A549 (cell line): ENCODE measurements at places on chromosomes 6 and 20.

- DNase-seq, result no peak
Measured at GRCh38 chr20:56826306-56826704, 197.2 kb downstream of the TFAP2C start.

DNA sequence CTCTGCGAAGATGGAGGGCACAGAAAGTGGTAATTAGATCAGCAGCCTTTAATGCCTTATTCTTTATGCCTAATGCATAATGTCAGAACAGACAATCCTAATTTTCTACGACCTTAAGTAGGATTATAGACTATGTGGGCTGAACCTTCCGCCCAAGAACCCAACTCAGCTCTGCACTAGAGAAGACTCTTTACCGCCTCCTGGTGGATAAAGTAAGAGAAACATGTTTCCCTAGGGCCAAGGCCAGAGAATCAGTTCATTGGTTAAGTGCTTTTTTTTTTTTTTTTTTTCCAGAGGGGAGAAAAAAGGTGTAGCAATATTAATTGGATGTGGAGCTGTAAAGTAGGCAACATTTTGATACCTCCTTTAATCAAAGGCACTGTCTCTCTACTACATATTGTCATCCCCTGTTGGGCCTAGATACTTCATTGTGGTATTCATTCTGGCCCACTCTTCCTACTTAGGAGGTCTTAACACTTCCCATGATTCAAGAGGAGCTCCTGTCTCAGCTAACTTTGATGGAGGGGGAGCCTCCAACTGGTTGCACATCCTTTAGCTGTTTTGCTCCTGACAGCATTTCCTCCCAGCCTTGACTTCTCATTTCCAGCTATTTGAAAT, 124.9 kb upstream of the NRN1 start:
- DNase-seq, result peak; percentile 23

GRCh38 chr6:71012866-71013469, 56.1 kb upstream of the B3GAT2 start:
- DNase-seq, result peak; percentile 45

DNA sequence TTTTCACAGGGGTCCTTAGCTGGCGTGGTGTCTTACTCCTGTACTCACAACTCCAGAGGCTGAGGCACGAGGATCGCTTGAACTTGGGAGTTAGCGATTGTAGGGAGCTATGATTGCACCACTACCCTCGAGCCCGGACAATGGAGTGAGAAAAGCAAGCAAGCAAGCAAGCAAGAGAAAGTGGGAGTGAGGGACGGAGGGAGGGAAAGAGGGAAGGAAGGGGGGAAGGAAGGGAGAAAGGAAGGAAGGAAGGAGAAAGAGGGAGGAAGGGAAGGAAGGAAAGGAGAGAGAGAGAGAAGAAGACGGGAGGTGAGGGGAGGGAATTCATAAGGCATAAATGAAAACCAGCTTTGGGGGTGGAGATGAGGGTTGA, 120.5 kb downstream of the TRIM27 start:
- no peak for DNase-seq

GRCh38 chr20:53071833-53072232, 99.7 kb downstream of the TSHZ2 start:
- no peak for DNase-seq

GRCh38 chr6:81842254-81842653, 89.8 kb upstream of the TENT5A start:
- no peak for DNase-seq

GRCh38 chr6:118781897-118782296, 112.1 kb upstream of the ASF1A start:
- no peak for DNase-seq

GRCh38 chr20:48832405-48832730, 4.6 kb upstream of the PREX1 start:
- DNase-seq, result no peak

- peak; percentile 72 for DNase-seq
Measured at GRCh38 chr20:64079273-64080012, at the start of gene RGS19. Gene RGS19 (minus strand): TSS chr20:64079518. CDS start chr20:64076886, 2,632 bp downstream.

- no peak for DNase-seq
Measured at GRCh38 chr20:58433759-58434158, 44.7 kb downstream of the VAPB start.

DNA sequence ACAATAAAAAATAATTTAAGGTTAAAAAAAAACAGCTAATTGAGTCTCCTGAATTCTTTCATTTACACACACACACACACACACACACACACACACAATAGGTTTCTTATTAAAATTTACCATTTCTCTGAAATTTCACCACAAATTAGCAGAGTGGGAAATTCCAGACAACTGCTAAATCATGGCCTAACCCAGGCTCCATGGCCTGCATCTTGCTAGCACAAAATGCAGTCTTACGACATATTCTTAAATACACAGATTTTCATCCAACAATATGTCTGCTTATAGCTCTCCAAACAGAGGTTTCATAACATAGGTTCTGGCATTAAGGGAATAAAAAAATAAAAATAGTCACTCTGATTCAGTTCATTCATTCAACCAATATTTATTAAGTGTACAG, 46.9 kb downstream of the SOD2 start:
- no peak for DNase-seq

GRCh38 chr20:47611785-47612184, 110.1 kb downstream of the NCOA3 start:
- no peak for DNase-seq

DNA sequence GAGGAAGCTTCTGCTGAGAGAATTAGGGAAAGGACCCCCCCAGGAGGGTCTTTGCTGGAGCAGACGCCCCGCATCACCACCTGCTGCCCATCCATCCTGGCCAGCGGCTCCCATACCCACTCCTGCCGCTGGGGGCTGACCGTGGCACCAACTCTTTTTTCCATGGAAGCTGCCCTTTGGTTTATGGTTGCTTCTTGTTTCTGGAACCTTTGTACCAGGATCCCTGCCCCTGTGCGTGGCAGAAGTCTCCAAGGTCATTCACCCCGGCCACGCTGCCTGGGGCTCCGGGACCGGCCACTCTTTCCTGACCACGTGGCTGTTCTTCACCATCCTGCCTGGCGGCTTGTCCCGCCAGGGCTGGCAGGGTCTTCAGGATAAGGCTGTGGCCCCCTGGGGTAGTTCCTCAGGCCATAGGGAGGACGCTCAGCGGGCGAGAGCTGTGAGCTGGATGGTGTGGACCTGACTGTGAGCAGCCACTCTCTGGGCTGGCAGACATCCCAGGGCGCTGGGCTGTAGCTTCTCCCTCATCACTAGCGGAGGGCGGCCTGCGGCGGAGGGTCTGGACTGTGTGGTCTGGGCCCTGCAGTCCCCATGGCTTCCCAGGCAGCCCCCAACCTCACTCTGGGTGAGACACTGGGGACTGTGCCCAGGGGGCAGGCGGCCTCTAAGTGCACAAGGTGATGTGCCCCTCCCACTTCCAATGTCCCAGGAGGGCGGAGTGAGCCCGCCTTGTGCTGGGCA, 22.8 kb upstream of the RBBP8NL start:
- DNase-seq, result peak; percentile 29

DNA sequence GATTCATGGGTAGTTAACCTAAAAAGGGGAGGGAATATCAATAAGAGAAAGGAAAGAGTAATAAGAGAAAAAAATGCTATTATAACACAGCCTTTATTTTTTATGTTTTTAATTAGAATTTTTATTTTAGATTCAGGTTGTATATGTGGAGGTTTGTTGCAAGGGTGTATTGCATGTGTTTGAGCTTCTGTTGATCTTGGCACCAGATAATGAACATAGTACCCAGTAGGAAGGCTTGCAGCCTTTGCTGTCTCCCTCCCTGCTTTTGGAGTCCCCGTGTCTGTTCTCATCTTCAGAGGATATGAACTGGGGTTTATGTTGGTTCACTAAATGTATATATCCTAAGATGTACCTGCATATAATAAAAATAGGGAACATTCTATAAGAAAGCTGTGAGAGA, 250.0 kb downstream of the UST start:
- DNase-seq, result no peak

GRCh38 chr6:112005013-112005371, 48.9 kb upstream of the CCN6 start:
- DNase-seq, result no peak

DNA sequence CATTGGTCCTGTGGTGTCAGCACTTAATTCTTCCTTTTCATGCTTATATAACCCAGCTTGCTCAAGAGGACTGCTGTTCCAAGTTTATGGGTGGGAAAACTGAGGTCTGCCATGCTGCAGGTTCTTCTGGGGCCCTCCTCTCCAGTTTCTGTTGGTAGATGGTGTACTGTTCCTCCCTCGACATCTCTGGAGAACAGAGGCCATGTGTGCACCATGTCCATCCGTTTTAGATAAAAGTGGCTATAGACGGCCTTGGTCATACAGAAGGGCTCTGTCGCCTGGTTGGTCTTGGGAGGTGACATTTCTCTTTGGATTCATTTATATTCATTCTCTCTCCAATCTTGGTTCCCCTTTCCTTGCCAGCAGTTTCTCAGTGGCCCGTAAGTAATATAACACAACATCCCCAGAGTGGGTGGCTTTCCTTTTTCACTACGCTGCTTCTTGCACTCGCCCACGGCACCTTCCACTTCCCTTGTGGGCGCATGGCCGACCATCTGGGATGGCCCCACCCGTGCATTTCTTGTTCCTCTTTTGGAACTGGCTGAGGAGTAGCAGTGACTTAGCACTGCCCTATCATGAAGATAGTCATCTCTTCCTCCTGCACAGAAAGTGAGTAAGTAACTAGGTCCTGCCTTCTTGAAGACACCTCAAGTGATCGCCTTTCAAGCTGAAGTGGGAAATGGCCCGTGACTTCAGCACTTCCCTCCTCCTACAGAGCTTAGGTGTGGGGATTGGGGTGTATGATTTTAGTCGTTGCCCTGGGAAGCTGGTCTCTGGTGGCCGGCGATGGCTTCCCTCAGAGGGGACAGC, 94.2 kb downstream of the RREB1 start:
- DNase-seq, result no peak

DNA sequence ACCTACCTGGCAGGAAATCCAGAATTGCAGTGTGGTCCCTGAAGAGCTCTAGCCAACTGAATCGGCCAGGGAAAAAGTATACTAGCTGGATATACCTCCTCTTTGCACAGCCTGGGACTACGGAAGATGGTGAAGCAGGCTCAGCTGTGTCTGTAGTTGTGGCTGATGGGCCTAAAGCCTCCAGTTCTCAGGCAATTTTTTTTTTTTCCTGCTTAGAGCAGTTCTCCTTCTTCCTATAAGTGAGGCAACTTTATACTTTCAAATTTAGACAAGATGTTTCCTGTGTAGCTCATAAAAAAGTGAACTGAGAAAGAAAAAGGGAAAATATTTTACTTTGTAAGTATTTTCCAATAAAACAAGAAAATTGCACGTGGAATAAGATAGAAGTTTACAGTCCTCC, 172.9 kb downstream of the CARMIL1 start:
- no peak for DNase-seq

DNA sequence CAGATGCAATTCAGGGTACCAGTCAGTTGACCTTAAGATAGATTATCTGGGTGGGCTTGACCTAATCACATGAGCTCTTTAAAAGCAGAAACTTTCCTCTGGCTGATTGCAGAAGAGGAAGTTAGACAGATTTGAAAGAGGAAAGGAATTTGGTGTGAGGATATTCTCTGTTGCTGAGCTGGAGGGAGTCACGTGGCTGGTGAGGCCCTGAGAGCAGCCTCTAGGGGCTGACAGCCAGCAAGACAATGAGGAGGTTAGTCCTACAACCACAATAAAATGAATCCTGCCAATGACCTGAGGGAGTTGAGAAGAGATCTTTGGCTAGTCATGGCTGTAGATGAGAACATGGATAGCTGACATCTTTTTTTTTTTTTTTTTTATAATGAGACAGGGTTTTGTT, 87.0 kb upstream of the B3GAT2 start:
- no peak for DNase-seq

GRCh38 chr6:64817525-64817924, 889.5 kb downstream of the EYS start:
- no peak for DNase-seq
